ENCODE measurements at places on chromosomes 1 and 21.

DNA sequence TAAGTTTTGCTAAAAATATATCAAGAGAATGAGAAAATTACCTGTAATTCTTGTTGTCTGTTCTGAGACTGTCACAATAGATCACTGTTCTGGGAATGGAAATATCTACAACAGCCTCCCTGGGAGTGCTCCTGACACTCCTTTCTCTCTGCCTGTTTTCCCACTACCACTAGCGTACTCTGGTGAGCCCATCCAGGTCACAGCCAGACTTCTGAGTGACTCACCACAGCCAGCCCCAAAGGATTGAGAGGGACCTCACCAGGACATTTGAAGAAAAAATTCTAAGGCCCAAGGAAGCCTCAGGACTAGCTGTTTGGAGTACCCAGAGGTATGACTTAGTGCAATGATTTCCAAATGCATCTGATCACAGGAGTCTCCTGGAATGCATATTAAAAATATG lies 39.0 kb upstream of the TADA1 start:
- no peak for DNase-seq

DNA sequence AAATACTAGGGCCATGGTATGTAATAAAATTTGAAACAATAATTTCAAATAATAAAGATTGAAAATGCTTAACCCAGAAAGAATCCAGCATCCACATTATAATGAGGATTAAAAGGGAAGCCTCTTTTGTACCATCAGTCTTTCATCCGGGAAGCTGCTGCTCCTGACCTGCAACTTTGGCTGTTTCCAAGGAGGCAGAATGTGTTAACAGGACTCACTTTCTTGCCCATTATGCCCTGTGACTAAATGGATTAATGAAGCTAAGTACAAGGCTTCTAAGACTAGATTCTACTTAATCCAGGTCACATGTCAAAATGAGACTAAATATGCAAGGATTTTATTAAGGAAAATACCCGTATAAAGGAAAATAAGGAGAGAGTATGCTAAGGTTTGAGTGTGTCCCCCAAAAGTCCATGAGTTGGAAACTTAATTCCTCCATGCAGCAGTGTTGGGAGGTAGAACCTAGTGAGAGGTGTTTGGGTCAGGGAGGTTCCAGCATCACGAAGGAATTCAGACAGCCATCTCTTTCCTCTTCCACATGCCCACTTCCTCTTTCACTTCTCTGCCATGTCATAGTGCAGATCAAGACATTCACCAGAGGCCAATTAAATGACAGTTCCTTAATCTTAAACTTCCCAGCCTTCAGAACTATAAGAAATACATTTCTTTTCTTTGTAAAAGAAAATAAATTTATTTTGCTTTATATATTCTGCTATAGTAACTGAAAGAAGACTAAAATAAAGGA lies 27.7 kb downstream of the FMO2 start:
- no peak for DNase-seq

GRCh38 chr1:247334378-247335133 lies 2.9 kb upstream of the ZNF496 start:
- DNase-seq: no peak

- DNase-seq: no peak
Measured at GRCh38 chr1:229641306-229641705, 15.3 kb downstream of the URB2 start.

GRCh38 chr1:216332003-216332402 lies 91.2 kb downstream of the USH2A start:
- DNase-seq: no peak

Data from NCI-H2029 (cell line).